ENCODE measurements at places on chromosomes 6 and 20. TPM values are rescaled to one million over a fixed set of nuclear protein-coding genes. Genes with fewer than 3 reads are reported as not detected.
A peak's percentile ranks its signal among the peaks of the same experiment; 100 is the strongest.

DNA sequence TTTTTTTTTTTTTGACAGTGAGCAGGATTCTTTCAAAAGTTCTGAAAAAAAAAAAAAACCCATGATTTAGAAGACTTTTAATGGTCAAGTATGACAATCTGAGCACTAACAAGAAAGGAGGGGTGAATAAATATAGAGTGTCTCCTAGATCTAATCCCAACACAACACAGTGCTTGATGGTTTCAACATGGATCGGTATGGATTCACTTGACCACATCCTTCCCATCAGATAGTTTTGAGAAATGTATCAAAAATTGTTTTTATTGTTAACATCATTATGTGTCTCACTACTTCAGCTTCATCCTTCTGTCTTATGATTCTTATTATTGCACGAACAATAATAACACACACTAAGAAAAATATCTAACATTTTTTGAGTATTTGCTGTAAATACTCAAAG, 21.0 kb downstream of the KIF13A start:
- DNase-seq, result no peak

GRCh38 chr6:132445201-132445951, 44.1 kb upstream of the MOXD1 start:
- DNase-seq, result no peak

DNA sequence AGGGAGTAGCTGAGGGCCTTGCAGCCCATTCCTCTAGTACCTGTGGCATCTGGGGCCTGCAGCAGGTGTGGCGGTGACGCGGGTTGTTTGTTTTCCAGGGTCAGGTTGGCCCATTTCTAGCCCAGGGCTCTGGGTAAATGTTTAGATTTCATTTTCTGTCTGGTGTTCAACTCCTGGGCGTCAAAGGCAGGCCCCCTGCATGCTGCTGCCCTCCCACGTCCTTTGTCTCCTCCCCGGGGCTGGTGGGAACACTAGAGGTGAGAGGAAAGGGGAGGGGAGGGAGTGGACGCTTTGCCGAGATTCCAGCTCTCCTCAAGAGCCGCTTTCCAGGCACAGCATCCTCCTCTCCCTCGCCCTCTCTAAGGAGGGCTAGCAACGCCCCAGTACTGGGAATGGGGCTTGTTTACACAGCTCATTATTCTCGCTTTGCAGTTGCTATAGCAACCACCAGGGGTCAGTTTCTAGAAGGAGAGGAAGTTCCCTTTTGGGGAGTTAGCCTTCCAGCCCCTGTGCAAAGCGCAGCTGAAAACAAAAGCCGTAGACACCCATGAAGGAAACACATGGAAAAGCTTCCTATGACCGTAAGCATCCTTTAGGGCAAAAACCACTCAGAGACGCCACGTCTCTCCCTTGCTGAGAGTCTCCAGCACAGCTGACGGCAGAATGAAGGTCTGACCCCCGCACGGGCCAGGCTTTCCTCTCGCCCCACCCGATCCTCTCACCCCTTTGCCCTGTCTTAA, 170.6 kb downstream of the LY86 start:
- DNase-seq, result peak; percentile 53

DNA sequence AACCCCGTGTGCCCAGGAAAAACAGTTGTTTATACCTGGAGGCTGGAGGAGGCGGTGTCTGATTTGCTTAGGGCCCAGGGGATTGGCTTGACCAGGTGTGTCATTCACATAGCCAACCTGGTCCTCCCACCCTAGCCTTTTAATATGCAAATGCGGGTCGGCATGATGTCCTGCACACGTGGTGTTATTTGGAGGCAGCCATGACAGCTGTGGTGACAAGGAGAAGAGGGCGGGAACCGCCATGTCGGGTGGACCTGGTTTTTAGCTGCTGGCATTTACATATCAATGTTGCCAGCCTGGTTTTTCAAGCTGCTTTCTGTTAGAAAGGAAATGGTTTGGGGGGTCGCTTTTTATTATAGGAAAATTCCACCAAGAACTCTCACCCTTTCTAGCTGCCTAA, 291.4 kb upstream of the QKI start:
- no peak for DNase-seq

DNA sequence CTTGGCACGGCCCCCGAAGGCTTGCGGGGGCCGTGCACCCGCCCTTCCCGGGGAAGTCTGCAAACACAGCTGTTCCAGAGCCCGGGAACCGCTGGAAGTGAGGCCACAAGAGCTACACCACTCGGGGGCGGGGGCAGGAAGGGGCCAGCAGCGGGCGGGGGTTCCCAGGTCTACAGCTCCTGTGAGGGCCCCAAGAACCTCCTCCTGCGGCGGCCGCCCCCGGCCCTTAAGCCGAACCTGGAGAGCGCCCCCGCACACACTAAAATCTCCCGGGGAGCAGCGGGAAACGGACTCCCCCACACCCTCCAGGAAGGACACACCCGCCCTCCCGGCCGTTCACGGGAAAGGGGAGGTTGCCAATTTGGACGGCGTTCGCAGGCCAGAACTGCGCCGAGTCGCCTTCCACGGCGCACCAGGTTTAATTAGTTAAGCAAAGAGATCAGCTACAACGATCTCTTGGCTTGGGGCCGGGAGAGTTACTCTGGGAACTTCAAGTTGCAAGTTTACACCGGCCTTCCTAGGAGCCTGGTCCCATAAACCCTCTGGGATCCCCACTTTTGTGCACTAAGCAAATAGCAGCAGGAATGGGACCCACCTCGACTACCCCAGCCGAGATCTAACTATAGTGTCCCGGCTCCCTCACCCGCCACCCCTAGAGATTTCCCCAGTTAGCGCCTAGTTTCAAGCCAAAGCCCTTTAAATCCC, 1.7 kb downstream of the JAG1 start:
- DNase-seq, result peak; percentile 83

GRCh38 chr6:48817333-48818051, 645.6 kb downstream of the MMUT start:
- no peak for DNase-seq

DNA sequence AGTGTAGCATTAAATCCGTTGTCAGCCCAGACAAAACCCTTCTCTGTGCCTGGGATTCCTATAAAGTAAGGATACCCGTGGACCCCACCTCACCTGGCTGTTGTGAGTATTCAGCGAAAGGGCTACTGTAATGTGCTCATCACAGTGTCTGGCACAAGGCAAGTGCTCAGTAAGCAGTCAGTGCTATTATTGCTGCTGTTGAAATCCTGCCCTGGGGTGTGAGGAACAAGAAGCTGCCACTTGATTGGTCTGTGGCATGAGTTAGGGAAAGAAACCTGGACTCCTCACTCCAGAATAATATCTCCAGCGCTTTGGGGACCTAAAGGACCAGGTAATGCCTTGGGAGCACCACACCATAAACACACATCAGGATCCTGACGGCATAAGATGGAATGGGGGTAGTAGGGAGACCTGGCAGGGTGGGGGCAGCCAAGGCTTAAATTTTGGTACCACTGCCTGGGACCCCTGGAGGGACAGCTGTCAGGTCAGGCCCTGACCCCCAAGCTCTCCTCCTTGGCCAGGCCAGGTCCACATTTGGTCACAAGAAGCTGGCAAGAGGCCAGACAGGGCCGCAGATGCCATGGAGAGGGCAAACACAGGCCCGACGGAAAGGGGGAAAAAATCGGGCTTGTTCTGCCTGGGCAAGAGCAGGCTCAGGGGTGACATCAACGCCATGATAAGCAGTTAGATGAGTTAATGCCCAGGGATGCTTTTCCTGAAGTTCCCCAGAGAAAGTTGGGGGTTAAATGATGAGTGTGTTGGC, 66.5 kb downstream of the MRPL14 start:
- no peak for DNase-seq

- no peak for DNase-seq
Measured at GRCh38 chr6:75489025-75489424, 4.6 kb downstream of the FILIP1 start.

- no peak for DNase-seq
Measured at GRCh38 chr6:11196511-11197174, 35.8 kb downstream of the NEDD9 start.

DNA sequence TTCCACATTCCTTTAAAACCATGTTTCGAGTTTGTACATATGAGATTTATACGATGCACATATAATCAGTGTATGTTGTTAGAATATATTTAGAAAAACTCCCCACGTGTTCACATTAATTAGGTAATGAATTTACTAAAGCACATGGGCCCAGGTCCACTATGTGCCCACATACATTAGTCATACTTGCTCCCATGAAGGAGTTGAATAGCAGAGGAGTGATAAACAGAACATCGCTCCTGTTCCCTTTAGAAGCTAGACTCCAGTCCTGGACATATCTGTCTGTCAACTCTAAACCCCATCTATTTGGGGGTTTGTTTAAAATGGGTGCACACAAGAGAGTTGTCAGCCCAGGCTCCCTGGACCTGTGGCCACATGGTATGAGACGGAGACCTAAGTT, 108.1 kb upstream of the TIAM2 start:
- no peak for DNase-seq

C6orf52 gene
- not detected for total RNA-seq

SLPI gene
- 86.7 TPM for total RNA-seq

DNA sequence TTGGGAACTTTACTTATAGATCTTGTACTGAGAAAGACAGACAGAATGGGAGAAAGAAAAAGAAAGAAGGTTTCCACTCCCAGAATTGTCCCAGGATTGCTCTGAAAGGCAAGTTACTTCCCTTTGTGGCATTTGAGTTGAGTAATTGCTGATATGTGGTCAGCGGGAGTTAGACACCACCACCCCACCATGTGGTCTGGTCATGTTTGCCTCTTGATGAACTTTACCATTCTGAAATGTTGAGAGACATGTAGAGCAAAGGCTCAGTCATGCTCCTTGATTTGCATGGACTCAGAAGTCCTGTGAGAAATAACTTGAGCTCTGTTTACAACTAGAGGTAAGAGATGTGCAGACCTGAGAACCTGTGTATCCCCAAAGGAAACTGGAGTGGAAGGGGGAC, 17.1 kb downstream of the TCF21 start:
- no peak for DNase-seq

SEL1L2 gene
- total RNA-seq, result 0.91 TPM

WFDC5 gene
- total RNA-seq, result not detected

Measured in left cardiac atrium (tissue), 4 donors.